ENCODE measurements at places on chromosomes 2 and 18. TPM values are rescaled to one million over a fixed set of nuclear protein-coding genes. Genes with fewer than 3 reads are reported as not detected.

Gene NT5C1B
- not detected for total RNA-seq

DNA sequence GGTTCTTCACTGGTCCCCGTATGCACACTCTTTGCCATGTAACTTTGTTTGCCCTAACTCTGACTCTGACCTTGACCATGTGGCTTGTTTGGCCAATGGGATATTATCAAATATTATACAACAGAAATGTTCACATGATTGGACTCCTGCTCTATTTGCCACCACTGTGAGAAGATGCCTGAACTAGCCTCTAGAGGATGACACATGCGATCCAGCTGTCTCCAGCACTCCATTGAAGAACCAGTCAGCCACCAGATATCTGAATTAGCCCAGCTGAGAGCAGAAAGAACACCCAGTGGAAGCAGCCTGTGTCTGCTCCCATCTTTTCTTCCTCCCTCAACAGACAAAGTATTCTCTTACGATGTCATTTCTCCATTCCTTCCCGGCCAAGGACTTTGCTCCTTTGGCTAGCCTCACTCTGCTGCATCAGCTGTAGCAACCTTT lies 412.1 kb downstream of the IRS1 start:
- no peak overlapping the region for H3K27ac ChIP-seq
- no peaks in the 10 kb centered on the region for H3K4me1 ChIP-seq
- no peaks in the 10 kb centered on the region for H3K27me3 ChIP-seq
- H3K4me3 ChIP-seq, result no peak overlapping the region
- DNase-seq, result no peak

Gene SERPINB12
- total RNA-seq, result not detected

DNA sequence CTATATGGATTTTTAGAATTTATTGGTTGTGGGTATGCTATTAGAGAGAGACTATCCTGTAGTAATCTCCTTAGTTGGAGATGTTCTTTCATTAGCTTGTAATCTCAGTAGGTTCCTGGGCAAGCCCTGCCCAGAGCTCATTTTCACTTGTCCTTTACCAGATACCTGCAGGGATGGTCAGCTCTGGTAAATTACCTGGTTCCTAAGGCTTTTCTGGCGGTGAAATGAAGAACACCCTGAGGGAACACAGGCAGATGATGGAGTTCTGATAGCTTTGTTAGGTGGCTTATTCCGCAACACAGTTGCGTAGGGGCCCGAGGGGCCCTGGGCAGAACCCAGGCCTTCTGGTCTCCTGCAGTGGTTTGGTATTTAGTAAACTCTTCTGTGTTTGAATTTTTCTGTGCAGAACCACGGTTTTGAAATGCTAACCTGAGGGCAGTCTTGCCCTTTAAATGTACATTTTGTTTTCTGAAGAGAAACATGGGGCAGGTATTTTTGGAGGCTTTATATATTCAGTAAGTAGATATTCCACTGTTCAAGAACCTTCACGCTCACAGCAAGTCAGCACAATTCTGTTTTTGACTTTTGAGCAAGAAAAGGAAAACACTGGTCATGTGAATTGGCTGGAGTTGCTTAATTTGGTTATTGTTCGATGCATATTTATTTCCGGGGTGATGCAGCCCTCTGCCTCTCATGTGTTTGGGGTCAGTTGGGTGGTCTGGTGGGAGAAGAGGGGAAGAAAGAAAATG lies 22.4 kb downstream of the ZNF532 start:
- H3K4me3 ChIP-seq, result no peak overlapping the region
- peaks cover 21% of the 10 kb centered on the region for H3K36me3 ChIP-seq
- H3K27me3 ChIP-seq, result no peaks in the 10 kb centered on the region
- peak overlapping the region; percentile 35 for H3K27ac ChIP-seq

GRCh38 chr2:65227020-65227455 lies 593 bp upstream of the ACTR2 start:
- H3K36me3 ChIP-seq, result peaks cover 3% of the 10 kb centered on the region
- peak overlapping the region; percentile 88 for H3K27ac ChIP-seq
- H3K27me3 ChIP-seq, result no peaks in the 10 kb centered on the region

Gene PROM2
- total RNA-seq, result 0.99 TPM

DNA sequence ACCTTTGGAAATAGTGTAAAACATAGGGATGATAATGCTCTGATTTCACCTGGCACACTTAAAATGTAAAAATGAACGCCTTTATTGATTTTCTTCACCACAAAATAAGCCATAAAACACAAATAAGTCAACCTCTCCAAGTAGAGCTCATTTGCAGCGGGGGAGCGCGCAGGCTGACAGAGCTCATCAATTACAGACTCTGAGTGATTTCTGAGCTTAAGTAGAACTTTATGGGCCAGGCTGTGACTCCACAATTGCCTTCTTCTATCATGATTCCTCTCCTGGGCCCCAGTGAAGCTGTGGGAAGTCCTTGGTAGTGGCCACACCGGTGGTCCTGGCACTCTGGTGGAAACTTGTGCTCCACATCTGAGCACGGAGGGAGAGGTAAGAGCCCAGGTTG lies 789.0 kb upstream of the RAB6C start:
- no peak for DNase-seq
- H3K27me3 ChIP-seq, result no peaks in the 10 kb centered on the region
- H3K36me3 ChIP-seq, result no peaks in the 10 kb centered on the region
- no peak overlapping the region for H3K27ac ChIP-seq
- H3K4me3 ChIP-seq, result no peak overlapping the region

DNA sequence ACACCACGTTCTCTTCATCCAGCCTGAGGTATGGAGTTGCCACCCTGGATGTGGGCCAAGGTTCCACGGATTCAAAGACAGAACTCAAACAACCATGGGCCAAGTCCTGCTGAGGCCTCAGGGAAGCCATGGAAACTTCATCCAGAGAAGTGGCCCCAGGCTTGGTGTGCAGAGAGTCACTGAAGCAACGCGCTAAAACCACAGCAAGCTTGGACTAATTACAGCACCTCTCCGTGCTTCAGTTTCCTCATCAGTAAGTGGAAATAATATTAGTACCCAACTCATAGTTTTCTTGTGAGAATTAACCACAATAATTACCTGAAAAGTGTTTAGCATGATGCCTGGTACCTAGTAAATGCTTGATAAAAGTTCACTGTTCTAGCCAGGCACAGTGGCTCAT lies 19.2 kb upstream of the AP1S3 start:
- H3K4me1 ChIP-seq, result no peaks in the 10 kb centered on the region
- H3K4me3 ChIP-seq, result no peak overlapping the region
- H3K27me3 ChIP-seq, result no peaks in the 10 kb centered on the region
- DNase-seq, result no peak
- no peaks in the 10 kb centered on the region for H3K36me3 ChIP-seq

Gene HOXD1
- total RNA-seq, result 2.7 TPM

DNA sequence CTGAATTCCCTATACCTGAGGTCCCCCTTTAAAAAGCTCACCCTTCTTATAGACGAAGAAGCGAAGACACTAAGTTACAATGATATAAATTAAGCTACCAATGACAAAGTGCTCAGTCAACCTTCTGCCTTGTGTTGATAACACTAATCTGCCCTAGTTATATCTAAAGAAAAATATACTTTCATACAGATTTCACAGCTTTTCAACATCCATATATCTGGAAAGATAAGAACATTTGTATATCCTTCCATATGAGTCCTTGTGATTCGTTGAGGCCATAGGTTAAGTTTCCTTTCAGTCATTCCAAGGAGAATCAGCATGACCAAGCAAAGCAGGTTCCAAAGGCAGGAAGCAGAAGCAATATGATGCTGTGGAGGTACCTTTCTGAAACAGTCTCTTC lies 46.8 kb downstream of the XRCC5 start:
- no peaks in the 10 kb centered on the region for H3K27me3 ChIP-seq
- no peaks in the 10 kb centered on the region for H3K4me1 ChIP-seq
- peaks cover 17% of the 10 kb centered on the region for H3K36me3 ChIP-seq
- H3K27ac ChIP-seq, result no peak overlapping the region
- H3K4me3 ChIP-seq, result no peak overlapping the region

DNA sequence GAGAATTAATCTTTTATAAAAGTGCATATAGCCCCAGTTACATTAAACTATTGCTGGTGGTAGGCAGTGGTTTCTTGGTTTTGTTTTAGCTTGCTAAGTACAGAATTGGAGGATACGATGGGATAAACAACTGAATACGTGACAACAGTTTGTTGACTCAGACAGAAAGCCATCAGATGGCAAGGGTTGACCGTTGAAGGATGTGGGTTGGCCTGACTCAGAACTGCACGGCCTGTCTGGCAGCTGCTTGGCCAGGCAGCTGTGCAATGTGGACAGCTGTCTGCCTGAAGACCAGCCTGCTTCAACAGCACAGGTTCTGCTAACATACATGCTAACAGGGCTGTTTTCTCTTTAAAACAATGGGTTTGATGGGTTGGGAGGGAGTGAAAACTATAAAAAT lies 46.6 kb downstream of the PRKRA start:
- no peak overlapping the region for H3K4me3 ChIP-seq
- H3K36me3 ChIP-seq, result no peaks in the 10 kb centered on the region
- no peaks in the 10 kb centered on the region for H3K4me1 ChIP-seq
- no peaks in the 10 kb centered on the region for H3K27me3 ChIP-seq
- H3K27ac ChIP-seq, result no peak overlapping the region

- no peaks in the 10 kb centered on the region for H3K4me1 ChIP-seq
- no peak overlapping the region for H3K4me3 ChIP-seq
- H3K36me3 ChIP-seq, result no peaks in the 10 kb centered on the region
- DNase-seq, result no peak
Measured at GRCh38 chr2:149080099-149080498, 41.6 kb downstream of the LYPD6B start.

DNA sequence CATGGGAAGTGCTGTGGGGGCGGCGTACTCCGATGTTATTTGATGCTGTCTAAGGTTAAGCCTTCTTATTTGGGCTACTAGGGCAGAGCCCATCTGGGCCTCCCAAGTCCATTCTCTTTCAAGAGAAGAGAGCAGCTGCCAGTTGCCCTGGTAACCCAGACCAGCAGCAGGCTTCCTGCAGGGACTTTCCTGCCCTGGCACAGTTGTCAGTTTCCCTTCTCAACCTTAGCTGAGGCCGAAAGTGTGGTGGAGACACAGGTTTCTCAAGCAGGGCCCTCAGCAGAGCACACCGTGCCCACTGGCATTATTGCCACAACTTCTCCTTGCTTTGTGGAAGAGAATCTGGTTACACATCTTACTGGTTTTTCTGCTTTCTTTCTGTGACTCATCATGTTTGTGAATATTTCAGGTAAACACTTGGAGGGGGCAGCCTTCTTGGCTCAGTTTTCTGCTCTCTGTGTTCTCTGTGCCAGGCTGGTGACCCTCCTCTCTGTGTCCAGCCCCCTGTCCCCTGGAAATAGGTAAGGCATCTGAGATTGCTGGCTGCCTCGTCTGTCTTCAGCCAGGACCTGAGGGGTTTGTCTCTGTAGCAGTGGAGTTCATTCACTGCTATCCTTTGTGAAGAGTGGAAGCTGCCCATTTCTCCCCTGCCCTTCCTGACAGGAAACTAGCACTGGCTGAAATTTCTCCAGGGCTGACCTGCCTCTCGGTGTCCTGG lies 111.0 kb downstream of the B3GNT2 start:
- no peak overlapping the region for H3K27ac ChIP-seq
- no peaks in the 10 kb centered on the region for H3K27me3 ChIP-seq
- no peak for DNase-seq
- no peak overlapping the region for H3K4me3 ChIP-seq
- H3K4me1 ChIP-seq, result peaks cover 28% of the 10 kb centered on the region

DNA sequence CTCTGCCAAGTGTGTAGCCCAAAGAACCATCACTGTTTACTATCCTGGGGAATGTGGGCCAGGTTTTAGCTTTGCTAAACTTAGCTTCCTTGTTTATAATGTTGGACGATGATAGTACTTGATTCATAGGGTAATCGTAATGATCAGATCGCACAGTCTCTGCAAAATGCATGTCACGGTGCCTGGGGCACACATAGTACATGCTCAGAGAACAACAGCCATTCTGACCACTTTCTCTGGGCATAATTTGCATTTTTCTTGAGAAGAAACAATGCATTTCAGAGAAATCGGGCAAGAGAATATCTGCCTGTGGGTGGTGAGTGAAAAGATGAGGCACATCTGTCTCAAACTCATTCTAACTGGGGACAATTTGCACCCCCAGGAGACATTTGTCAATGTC lies 16.3 kb downstream of the ACKR3 start:
- no peak overlapping the region for H3K4me3 ChIP-seq
- H3K27ac ChIP-seq, result no peak overlapping the region
- H3K36me3 ChIP-seq, result peaks cover 16% of the 10 kb centered on the region
- DNase-seq, result no peak
- peaks cover 6% of the 10 kb centered on the region for H3K4me1 ChIP-seq

Gene HOXD3
- 11.2 TPM for total RNA-seq

- no peaks in the 10 kb centered on the region for H3K36me3 ChIP-seq
- no peaks in the 10 kb centered on the region for H3K27me3 ChIP-seq
- no peak overlapping the region for H3K4me3 ChIP-seq
- no peaks in the 10 kb centered on the region for H3K4me1 ChIP-seq
- DNase-seq, result no peak
- H3K27ac ChIP-seq, result no peak overlapping the region
Measured at GRCh38 chr18:12397254-12397653, 10.5 kb upstream of the PRELID3A start.

- no peak overlapping the region for H3K4me3 ChIP-seq
- no peaks in the 10 kb centered on the region for H3K36me3 ChIP-seq
- DNase-seq, result no peak
- peaks cover 2% of the 10 kb centered on the region for H3K4me1 ChIP-seq
Measured at GRCh38 chr2:36559221-36559942, 38.6 kb downstream of the FEZ2 start.

GRCh38 chr2:217559084-217559483 lies 443.7 kb downstream of the TNS1 start:
- no peak overlapping the region for H3K4me3 ChIP-seq
- no peaks in the 10 kb centered on the region for H3K36me3 ChIP-seq
- H3K4me1 ChIP-seq, result peaks cover 3% of the 10 kb centered on the region
- no peak overlapping the region for H3K27ac ChIP-seq
- no peaks in the 10 kb centered on the region for H3K27me3 ChIP-seq
- no peak for DNase-seq

- no peak overlapping the region for H3K4me3 ChIP-seq
- H3K27me3 ChIP-seq, result no peaks in the 10 kb centered on the region
- no peak for DNase-seq
- no peaks in the 10 kb centered on the region for H3K4me1 ChIP-seq
- no peaks in the 10 kb centered on the region for H3K36me3 ChIP-seq
Measured at GRCh38 chr2:220044383-220044782, 417.0 kb downstream of the SLC4A3 start.

Gene LRRC30
- total RNA-seq, result not detected

Gene SLC9A4
- total RNA-seq, result 0.30 TPM

GRCh38 chr2:217363470-217363869 lies 503.6 kb upstream of the TNP1 start:
- no peak overlapping the region for H3K27ac ChIP-seq
- no peaks in the 10 kb centered on the region for H3K27me3 ChIP-seq
- no peaks in the 10 kb centered on the region for H3K36me3 ChIP-seq
- peaks cover 3% of the 10 kb centered on the region for H3K4me1 ChIP-seq
- DNase-seq, result no peak

GRCh38 chr18:62771494-62772270 lies 56.3 kb downstream of the PHLPP1 start:
- H3K36me3 ChIP-seq, result no peaks in the 10 kb centered on the region
- H3K4me1 ChIP-seq, result peaks cover 4% of the 10 kb centered on the region
- no peak for DNase-seq
- H3K27me3 ChIP-seq, result no peaks in the 10 kb centered on the region
- no peak overlapping the region for H3K27ac ChIP-seq
